ENCODE measurements at places on chromosomes 12 and 14.
A peak's percentile ranks its signal among the peaks of the same experiment; 100 is the strongest.

DNA sequence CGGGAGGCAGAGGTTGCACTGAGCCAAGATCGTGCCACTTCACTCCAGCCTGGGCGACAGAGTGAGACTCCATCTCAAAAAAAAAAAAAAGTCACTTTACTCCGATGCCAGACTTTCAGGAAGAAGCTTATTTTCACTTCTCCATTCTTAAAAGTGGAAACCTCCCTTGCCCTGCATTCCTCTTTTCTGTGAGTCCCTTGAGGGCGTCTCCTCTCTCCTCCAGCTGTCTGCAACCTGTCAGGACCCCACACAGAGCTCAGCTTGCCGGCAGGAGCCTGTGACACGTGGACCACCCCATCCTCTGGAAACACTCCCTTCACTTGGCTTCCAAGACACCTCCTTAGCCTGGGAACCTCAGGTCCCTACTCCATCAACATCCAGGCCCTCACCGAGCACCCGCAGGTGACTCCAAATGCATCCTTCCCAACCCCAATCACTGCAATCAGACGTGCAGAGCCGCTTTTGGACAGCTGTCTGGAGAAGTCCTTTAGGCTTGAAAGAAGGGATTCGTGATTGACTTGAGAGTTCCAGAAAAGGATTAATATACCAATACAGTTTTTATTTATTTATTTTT is 34.3 kb downstream of the SLC15A4 start:
- no peak for DNase-seq

- no peak for DNase-seq
Observed at GRCh38 chr12:62957233-62957953, 22.4 kb upstream of the PPM1H start.

GRCh38 chr12:9701380-9702154 is 31.3 kb downstream of the CLECL1 start:
- no peak for DNase-seq

- no peak for DNase-seq
Observed at GRCh38 chr14:70601162-70601561, 707 bp upstream of the MED6 start.

- DNase-seq, result no peak
Observed at GRCh38 chr14:33908540-33909223, 42.2 kb downstream of the EGLN3 start.

DNA sequence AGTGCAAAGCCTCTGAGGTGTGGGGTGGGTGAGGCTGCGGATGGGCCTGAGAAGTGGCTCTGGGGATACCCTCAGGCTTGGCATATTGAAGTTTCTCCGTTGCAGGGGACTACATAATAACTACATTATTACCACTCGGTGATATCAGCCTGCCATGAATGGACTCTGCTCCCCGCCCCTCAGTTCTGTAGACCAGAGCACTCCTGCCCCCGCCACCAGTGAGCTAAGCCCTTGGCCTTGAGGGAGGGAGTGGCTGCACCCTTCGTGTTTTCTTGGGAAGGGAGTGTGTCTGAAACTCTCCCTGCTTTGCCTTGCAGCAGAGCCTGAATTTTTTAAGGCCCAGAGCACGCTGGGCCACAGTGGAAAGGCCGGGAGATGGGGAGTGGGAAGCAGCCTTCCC is 1.7 kb downstream of the ORAI1 start:
- no peak for DNase-seq

DNA sequence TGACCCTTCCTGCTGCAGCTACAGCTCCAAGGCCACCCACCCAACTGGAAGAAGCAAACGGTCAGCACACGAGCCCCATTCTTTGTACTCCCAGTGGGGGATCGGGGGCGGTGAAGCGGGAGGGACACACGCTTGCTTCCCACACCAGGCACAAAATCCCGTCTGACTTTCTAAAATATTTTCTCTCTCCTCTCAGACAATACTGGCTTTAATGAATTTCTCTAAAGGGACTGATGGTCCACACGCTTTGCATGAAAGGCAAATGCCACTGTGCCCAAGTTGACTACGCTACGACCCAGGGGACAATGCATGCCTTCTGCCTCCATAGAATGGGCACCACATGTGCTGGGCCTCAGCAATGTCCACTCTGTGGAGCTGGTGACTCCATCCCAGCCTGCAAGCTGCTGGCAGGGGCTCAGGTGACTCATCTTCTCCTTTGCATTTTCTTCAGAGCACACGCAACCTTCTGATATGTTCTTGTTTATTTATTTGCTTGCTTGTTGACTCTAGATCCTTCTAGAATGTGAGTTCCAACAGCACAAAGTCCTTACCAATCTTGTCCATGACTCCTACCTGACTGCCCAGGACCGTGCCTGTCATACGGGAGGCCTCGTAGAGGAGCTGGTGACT is 15.6 kb downstream of the SYNE3 start:
- DNase-seq, result no peak

- no peak for DNase-seq
Observed at GRCh38 chr14:95291859-95292542, 27.7 kb downstream of the CLMN start.

- DNase-seq, result peak; percentile 34
Observed at GRCh38 chr12:108803428-108804105, 53.8 kb downstream of the SSH1 start.

DNA sequence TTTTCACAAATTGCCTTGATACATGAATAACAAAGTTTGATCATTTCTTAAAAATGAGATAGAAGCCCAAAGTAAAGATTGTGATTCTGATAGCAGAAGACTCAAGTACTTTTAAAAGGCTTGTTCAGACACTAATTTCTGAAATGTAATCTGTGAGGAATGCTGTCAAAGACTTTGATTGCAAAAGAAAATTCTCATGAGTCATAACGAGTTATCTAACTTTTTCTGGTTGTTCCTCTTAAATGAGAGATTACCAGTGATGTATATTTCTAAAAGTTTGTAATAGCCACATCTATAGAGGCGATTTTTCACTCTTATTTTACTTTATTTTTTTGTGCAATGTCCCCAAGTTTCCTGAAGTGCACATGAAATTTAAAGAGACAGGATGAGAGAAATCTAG is 7.0 kb downstream of the PYGL start:
- DNase-seq, result no peak

- DNase-seq, result no peak
Observed at GRCh38 chr14:97196336-97196735, 399.2 kb downstream of the VRK1 start.

DNA sequence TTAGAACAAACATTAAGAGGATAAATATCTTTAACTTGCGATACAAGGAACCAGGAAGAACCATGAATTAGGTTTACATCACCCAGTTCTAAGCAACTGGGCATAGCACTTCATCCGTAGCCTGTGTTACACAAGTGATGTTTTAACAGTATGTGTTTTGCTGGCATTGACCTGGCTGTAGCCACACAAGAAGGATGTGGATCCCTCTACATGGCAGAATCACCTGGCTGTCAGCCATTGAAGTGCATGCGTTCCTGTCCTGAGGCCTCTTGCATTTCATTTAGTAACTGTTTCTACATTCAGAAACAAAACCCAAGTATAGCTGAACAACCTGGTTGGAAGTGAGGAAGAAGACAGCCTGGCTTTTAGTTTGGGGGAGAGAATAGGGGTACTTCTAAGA is 72.2 kb downstream of the TGFB3 start:
- DNase-seq, result no peak

GRCh38 chr14:100860556-100861187 is 34.8 kb downstream of the MEG3 start:
- no peak for DNase-seq

DNA sequence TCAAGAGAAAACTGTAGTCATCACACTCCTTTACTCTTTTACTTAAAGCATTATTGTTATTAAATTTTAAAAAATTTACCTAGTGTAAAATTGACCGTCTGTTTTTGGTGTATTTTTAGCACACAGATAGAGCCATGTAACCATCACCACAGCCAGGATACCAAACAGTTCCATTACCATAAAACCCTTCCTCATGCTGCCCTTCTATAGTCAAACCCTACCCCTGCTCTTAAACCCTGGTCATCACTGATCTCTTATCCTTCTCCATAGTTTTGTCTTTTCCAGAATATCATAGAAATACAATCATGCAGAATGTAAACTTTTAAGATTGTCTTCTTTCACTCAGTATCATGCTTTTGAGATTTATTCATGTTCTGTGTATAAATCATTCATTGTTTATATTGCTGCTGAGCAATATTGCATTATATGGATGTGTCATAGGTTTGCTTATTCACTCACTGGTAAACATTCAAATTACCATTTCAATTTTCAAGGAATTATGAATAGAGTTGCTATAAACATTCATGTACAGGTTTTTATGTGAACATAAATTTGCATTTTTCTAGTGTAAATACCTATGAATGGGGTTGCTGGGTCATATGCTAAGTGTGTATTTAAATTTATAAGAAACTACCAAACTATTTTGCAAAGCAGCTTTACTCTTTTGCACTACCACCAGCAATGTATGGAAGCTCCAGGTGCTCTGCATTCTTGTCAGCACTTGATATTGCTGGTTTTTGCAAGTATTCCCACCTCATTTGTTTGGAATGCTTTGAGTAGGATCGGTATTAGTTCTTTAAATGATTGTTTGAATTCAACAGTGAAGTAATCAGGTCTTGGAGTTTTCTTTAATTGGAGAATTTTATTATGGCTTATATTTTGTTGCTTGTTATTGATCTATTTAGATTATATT is 125.5 kb downstream of the LMNTD1 start:
- no peak for DNase-seq

DNA sequence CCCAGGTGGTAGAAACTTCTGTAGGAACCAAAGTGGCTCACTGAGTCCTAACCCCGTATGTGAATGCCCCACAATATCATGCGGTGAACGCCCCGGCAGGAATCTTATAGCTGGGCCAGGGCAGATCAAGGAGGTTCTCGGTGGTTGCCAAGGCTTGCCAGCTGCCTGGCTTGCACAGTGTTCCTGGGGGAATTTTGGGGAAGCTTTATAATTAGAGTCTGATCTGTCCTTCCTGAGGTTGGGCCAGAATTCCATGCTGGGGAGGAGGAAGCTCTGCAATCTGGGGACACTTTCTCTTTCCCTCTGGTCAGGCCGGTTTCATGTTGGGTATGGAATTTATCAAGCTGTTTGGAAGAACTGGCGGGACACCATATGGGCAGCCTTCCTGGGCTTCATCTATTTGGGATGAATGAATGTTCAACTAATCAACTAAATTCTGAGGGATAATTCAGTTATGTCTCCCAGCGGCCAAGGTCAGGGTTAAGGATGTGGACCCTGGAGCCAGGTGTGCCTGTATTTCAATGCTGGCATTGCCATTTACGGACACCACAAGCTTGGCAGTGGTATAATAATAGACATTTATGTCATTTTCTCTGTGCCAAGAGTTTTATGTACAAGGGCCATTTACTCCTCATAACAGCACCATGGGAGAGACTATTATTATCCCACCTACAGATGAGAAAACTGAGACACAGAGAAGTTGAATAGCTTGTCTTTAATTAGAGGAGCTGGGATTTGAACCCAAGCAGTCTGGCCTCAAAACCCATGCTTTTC is 54.3 kb downstream of the SVOP start:
- DNase-seq, result no peak

DNA sequence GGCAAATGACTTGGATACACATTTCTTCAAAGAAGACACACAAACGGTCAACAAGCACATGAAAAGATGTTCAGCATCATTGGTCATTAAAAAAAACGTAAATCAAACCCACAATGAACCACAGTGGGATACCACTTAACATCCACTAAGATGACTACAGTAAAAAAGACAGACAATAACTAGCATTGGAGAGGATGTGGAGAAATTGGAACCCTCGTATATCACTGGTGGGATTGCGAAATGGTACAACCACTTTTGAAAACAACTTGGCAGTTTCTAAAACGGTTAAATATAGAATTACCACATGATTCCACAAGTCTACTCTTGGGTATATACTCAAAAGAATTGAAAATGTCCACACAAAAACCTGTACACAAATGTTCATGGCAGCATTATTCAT is 25.2 kb upstream of the PPFIBP1 start:
- no peak for DNase-seq

DNA sequence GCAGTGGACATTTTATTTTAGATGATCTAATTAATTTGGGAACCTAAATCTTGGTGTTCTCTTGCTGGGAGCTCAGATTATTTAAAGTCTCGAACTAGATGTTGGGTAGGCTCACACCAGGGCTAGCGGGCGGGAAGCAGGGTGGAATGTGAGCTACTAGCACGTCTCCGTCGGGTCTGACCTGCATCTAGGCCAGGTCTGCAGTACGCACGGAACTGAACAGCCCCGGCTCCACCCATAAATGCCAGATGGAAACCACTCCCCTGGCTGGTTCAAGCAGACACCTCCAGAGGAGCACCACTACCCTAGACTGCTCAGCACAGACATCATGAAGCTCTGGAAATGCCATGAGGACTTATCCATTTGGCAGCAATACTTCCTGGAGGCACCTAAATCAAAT is 10.3 kb downstream of the ZNF605 start:
- DNase-seq, result no peak

DNA sequence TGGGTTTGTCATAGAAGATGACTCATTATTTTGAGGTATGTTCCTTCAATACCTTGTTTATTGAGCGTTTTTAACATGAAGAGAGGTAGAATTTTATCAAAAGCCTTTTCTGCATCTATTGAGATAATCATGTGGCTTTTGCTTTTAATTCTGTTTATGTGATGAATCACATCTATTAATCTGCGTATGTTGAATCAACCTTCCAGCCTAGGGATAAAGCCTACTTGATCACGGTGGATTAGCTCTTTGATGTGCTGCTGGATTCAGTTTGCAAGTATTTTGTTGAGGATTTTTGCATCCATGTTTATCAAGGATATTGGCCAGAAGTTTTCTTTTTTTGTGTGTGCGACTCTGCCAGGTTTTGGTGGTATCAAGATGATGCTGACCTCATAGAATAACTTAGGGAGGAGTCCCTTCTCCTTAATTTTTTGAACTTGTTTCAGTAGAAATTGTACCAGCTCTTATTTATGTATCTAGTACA is 602.6 kb downstream of the SNAPC1 start:
- DNase-seq, result no peak

DNA sequence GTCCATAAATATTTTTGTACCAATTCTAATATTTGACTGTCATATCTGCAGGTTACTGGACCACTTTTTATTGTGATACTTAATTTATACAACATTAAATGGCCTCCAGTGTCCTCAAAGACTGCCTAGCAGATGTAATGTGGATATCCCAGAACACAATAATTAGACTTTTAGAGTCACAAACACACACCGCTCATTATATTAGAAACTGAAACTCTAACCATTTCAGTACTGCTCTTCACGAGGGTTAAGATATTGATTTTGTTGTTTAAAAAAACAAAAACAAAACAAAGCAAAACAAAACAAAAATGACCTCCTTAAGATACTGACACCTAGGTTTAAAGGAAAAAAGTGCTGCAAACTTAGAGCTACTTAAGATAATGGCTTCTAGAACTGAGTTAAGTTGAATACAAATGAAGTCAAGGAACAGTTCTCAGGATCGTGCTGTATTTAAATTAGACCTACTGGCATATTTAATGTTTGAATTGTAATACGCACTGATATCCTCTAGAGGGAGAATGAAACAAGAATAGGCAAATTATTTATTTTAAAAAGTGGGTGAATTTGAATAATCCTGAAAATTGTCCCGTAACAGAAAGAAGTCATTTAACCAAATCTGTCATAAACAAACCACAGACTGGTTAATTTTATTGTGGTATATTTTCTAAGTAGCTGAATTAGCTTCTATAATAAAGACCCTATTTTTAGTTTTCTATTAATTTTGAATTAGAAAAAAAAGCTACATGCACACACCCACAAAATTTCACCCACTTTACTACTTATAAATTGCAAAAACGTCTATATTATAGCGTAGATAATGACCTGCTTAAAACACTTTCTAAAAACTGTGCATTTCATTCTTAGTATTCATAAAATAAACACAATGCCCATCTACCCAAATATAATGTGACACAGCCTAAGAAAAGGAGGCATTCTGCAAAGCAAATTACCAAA is 395.2 kb upstream of the DCN start:
- DNase-seq, result no peak
